ENCODE measurements at places on chromosomes 13 and 19.

DNA sequence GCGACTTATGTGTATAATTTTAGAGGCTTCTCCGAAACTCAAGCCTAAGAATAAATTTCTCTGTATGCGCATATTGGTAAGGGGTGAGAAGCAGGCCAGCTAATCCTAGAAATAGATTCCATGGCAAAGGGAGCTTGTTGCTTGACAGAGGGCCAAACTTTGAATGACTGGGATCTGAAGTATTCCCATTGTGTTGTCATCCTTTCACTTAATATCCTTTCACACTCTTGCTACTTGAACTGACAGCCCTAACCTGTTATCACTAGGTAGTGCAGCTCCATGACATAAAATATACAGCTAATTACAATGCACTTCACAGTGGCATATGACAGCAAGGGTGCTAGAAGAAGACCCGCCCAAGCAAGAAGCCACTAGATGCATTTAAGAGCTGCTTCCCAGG lies 309.8 kb downstream of the OXGR1 start:
- no peak for DNase-seq

DNA sequence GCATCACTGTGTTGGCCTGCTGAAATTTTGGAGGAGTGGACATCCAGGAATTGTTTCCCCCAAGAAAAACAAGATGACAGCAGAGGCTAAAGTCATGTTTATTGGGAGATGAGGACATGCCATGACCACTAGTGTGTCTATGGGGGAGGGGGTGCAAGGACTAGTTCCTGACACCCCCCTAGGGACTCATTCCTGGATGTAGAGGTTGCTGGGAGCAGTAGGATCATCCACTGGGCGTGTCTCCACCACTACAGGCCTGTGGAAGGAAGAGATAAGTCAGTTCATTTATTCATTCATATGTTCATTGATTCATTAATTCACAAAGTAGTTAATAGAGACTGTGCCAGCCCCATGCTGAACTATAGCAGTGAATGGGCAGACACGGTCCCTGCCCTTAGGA lies 30.2 kb downstream of the MAP4K1 start:
- no peak for DNase-seq

GRCh38 chr13:95607366-95607765 lies 37.1 kb downstream of the DZIP1 start:
- DNase-seq, result no peak

DNA sequence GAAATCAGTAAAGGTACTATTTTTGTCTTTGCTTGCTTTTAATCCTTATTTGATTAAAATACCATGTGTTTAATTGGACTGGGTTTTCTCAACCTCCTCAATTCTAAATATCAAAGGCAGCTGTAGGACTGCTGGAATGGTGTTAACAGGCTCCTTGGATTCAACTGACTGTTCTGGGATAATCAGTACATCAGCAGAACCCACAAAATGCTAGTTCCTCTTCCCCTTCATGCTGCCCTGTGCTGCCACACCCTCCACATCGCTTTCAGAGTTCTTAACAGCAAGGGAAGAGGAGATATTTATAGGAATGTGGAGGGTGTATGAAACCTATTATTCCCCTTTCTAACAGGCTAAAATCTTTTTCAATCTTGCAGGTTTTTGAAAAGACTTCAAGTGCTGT lies 82.4 kb downstream of the KCTD12 start:
- no peak for DNase-seq

DNA sequence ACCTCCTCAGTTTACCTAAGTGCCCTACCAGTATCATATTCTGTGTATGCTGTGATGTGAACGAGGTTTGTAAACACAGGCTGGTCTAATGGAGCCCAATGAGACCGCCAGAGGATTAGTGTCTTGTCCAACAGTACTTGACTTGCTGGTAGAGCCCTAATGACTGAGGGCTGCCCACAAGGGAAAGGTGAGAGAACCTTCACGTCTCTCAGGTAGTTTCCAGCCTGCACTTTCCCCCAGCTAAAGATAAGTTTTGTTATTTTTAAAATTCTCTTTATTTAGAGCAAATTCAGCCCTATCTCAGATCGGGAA lies 498 bp upstream of the RBM26 start:
- no peak for DNase-seq

DNA sequence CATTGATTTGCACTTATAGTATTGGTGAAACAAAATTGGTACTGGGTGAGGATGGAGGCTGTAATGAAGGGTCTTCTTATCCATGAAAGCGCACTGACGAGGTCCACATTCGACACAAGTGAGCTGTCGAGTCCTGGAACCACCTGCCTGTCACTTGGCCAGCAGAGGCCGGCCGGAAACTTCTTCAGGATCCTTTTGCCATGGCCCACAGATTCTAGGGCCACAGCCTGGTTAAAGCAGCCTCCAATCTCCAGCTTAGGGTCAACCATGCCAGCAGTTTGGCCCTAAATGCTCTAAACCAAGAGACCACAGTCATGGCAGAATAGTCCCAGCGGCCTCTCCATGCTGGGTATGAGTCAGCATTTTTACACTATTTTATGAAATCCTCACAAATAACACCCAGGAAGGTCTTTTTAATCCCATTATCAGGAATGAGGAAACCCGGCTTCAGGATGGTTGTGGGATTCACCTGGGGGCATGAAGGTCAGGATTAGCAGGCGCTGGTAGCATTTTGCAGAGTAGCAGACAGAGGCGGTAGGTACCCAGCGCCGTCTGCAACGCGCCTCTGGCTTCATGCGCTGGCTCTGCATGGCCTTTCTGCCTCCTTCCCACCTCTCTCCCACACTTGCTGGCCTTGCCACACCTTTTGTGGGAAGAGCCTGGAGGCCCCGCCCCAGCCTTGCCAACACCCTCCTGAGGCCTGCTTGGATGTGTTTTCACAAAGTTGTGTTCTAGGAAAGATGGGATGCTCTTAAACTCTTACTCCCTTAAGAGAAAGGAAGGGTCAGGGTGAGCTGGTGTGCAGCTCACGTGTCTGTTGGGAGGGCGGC lies 15.2 kb downstream of the GAS6 start:
- DNase-seq, result no peak

GRCh38 chr13:35162420-35162819 lies 220.3 kb downstream of the NBEA start:
- DNase-seq, result no peak

DNA sequence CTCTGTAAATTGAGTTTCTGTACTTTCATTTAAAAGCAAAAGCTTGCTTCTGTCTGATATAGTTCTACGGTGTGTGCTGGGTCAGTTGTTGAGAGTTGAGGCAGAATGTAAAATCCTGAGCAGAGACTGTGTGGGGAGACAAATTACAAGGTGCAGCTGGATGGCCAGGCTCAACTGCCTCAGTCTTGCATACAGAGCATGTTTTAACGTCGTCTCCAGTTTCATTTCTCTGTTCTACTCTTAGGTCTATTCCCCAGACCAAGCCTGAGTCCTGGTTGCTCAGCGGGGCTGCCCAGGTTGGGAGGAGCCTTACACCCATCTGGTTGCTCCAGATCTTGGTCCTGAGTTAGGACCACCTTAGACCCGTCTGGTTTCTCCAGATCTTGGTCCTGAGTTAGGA lies 54.4 kb upstream of the MEDAG start:
- DNase-seq, result no peak

DNA sequence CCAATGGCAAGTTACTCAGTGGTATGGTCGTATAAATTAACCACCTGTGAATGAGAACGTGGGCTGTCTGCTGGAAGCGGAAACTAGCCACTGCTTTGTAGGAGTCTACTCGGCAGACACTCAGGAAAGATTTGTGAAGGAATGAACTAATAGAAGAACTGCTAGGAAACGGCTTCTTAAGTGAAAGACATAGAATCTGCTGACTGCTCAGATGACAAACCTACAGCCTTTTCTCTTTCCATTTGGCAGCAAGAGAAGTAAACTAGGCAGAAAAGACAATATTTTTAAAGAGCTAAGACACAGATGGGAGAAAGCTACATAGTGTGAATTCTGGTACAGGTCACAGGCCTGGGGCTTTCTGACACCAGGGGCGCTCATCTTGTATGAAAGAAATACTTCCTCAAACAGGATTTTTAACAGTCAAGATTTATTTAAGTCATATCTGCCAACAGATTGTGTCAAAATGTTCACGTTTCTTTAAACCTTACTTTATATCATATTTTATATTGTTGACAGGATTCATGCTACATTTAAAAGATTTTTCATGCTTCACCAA lies 78.4 kb downstream of the MIPEP start:
- DNase-seq, result no peak

- DNase-seq, result no peak
Measured at GRCh38 chr19:17112700-17113099, 37.1 kb downstream of the MYO9B start.

DNA sequence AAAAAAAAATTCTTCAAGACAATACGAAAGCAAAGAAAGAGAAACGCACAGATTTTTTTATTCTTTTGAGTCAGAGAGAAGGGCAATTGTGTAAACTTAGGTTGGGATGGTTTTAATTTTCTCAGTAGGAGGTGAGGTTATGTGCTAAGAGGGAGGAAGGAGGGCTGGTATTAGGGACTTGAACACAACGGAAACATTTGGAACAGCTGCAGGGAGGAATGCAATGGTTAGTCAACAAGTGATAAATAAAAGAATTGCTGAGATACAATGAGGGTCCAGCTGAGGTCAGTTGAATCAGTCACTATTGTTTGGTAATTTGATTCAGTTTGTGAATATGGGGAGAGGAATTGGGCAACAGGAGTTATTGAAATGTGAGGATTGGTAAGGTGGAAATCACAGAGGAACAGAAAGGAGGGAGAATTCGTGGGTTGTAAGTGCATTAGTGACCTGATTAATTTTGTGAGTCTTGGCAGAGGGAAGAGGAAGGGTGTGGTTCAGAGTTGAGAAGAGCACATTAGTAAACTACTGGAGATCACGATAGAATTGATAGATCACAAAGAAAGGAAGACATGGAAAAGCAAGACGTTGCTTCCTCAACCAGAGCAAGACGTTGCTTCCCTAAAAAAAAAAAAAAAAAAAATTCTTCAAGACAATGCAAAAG lies 499.5 kb upstream of the SPRY2 start:
- no peak for DNase-seq

- no peak for DNase-seq
Measured at GRCh38 chr13:87677496-87678371, 6.6 kb downstream of the SLITRK5 start.

- DNase-seq, result no peak
Measured at GRCh38 chr19:8584965-8585893, 8.0 kb upstream of the MYO1F start.

DNA sequence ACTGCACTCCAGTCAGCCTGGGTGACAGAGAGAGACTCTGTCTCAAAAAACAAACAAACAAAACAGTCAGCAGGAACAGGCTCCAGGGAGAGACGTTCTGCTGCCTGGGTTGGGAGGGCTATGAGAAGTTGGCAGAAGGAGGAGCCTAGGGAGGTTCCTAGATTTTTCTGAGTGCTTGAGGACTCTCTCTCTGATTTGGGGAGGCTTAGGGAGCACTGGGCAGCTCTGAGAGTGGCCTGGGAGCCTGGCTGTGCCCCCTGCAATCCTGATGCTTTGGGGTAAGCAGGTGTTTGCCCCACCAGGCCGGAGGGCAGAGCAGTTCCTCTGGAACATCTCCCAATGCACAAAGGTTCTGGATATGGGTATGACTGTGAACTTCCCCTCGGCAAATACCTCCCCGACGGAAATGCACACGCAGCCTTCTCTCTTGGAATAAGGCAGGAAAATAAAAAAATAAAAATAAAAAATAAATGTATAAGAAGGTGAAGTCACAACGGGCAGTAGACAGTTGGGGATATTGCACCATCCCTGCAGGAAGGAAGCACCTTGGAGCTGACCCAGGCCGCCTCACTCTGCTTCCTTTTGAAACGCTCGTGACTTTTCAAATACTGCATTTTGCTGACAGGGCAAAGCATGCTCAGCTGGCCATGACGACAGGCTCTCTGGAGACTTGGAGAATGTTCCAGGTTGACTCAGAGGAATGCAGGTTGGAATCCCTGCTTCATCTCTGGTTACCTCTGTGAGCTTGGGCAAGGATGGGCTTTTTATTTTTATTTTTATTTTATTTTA lies 26.5 kb upstream of the HOMER3 start:
- DNase-seq, result peak; percentile 40

GRCh38 chr13:75146436-75146835 lies 335.5 kb downstream of the TBC1D4 start:
- no peak for DNase-seq

- DNase-seq, result no peak
Measured at GRCh38 chr13:49561062-49561410, 24.3 kb downstream of the RCBTB1 start.

DNA sequence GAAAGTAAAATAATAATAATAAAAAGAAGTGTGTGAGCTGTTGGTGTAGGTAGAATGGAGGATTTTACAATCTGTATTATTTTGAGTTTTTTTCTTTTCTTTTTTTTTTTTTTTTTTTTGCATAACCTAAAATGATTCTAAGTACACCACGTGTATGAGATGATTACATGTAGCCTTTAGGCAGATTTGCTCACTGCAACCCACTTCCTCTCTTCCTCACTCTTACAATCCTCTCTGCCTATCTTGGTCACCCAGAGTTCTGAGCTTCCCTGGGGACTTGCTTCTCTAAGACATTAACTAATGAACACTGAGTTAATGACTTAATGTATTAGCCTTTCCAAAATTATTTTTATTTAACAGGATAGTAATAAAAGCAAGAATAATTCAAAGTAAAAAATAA lies 1169.6 kb downstream of the EFNB2 start:
- DNase-seq, result no peak

GRCh38 chr13:110642291-110642981 lies 27.1 kb downstream of the NAXD start:
- DNase-seq, result no peak

GRCh38 chr19:290372-291005 lies 714 bp downstream of the PLPP2 start:
- no peak for DNase-seq

GRCh38 chr19:19388568-19389555 lies 16.6 kb upstream of the GATAD2A start:
- no peak for DNase-seq

GRCh38 chr19:34639491-34640085 lies 37.4 kb downstream of the SCGB2B2 start:
- no peak for DNase-seq

DNA sequence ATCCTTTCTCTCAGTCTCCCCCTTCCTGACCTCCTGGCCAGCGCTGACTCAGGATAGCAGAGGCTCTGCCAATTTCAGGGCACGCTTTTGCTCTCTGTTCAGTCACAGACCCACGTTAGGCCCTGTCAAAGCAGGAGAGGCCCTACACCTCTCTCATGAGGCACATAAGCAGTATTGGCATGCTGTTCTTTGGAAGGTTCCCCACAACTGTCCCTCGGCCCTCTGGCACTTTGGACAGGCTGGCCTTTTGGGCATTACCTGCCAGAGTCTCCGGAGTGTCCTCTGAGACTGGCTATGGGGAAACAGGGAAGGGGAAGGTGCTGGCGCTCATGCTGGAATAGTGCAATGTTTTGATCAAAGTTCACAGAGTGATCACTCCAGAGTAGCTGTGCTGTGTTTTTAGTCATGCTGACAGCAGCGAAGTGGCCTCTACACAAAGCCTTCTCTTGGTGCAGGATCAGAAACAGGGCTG lies 23.7 kb upstream of the UBE2L5 start:
- no peak for DNase-seq

- no peak for DNase-seq
Measured at GRCh38 chr13:32660227-32660626, 74.0 kb downstream of the PDS5B start.

GRCh38 chr19:618247-618619 lies 15.1 kb downstream of the POLRMT start:
- DNase-seq, result no peak

- DNase-seq, result no peak
Measured at GRCh38 chr13:113765564-113765910, 6.5 kb downstream of the TMEM255B start.
